ENCODE measurements at places on chromosomes 5 and 9.

DNA sequence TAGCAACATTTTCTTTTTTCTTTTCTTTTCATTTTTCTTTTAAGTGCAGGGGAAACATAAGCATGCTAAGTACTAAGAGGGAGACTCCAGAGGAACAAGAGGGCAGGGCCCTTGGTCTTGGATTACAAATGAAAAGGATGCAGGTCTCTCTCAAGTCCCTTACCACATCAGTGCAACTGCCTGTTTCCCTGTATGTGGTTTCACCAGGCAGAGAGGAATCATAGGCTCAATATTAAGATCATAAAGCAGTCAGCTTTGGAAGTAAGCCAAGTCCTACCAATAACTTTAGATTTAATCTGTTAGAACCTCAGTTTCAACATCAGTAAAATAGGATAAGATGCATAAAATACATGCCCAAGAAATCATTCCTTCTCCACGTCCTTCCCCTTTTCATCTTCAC lies 422.7 kb upstream of the PAPPA start:
- H3K4me1 ChIP-seq, result no peaks in the 10 kb centered on the region
- H3K27ac ChIP-seq, result no peak overlapping the region
- H3K4me3 ChIP-seq, result no peak overlapping the region
- no peak for DNase-seq
- no peaks in the 10 kb centered on the region for H3K27me3 ChIP-seq

DNA sequence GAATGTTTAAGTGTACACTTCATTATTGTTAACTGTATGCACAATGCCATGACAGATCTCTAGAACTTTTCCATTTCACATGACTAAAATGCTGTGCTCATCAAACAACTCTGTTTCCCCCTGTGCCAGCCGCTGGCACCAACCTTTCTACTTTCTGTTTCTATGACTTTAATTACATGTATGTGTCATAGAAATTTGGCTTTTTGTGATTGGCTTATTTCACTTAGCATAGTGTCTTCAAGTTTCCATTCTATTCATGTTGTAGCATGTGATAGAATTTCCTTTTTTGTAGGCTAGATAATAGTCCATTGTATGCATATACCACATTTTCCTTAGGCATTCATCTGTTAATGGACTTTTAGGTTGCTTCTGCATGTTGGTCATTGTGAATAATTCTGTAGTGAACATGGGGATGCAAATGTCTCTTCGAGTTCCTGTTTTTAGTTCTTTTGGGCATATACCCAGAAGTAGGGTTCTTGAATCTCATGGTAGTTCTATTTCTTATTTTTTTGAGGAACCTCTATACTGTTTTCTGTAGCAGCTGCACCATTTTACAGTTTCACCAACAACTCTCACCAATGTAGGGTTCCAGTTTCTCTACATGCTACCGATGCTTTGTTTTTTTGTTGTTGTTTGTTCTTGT lies 184.4 kb upstream of the DMRT1 start:
- H3K4me1 ChIP-seq, result peaks cover 57% of the 10 kb centered on the region
- H3K27ac ChIP-seq, result peak overlapping the region; percentile 84
- no peaks in the 10 kb centered on the region for H3K36me3 ChIP-seq
- no peak overlapping the region for H3K4me3 ChIP-seq
- H3K27me3 ChIP-seq, result no peaks in the 10 kb centered on the region
- no peak for DNase-seq

DNA sequence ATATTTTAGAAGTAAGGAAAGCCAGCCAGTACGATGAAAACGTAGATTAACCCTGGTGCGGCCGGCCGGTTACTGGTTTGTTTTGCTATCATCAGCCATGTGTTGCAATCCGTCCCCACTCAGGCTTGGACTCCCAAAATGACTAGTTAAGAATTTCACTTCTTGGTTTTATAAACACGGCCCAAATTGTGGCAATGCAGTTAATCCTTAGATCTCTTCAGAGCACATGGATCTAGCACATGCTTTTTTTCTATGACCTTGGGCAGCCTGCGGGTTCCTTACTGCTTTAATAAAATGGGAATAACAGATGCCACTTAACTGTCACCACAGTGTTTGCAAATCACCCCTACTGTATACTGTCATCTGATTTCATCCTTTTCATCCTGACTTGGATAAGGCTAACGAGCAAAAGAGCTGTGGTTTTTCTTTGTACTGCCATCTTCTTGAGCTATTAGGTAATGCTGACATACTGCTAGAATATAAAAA lies 1.5 kb downstream of the NDFIP1 start:
- peak overlapping the region; percentile 99 for H3K27ac ChIP-seq
- no peak for DNase-seq
- H3K4me1 ChIP-seq, result peaks cover 14% of the 10 kb centered on the region
- H3K4me3 ChIP-seq, result peak overlapping the region; percentile 77
- H3K36me3 ChIP-seq, result no peaks in the 10 kb centered on the region

DNA sequence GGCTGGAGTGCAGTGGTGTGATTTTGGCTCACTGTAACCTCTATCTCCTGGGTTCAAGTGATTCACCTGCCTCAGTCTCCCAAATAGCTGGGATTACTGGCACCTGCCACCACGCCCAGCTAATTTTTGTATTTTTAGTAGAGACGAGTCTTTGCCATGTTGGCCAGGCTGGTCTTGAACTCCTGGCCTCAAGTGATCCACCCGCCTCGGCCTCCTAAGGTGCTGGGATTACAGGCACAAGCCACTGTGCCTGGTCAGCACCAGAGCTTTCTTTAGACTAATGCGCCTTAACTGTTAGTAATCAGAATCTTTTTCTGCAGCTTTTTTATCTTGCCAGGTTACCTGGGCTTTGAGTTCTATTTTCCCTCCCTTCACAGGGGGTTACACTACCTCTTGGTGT lies 18.4 kb downstream of the PTGS1 start:
- no peaks in the 10 kb centered on the region for H3K4me1 ChIP-seq
- DNase-seq, result no peak
- no peaks in the 10 kb centered on the region for H3K36me3 ChIP-seq
- H3K4me3 ChIP-seq, result no peak overlapping the region
- no peak overlapping the region for H3K27ac ChIP-seq
- no peaks in the 10 kb centered on the region for H3K27me3 ChIP-seq

All from heart left ventricle (tissue), 16 donors.